ENCODE measurements at places on chromosomes 1 and 21. TPM values are rescaled to one million over a fixed set of nuclear protein-coding genes. Genes with fewer than 3 reads are reported as not detected.
A peak's percentile ranks its signal among the peaks of the same experiment; 100 is the strongest.

JAM2 gene
- total RNA-seq: 4.5 TPM

APCS gene
- not detected for total RNA-seq

AKT3 gene
- total RNA-seq: 82.8 TPM

SPRR3 gene
- total RNA-seq: not detected

- DNase-seq: no peak
Measured at GRCh38 chr1:78519446-78519845, 28.7 kb downstream of the PTGFR start.

DNA sequence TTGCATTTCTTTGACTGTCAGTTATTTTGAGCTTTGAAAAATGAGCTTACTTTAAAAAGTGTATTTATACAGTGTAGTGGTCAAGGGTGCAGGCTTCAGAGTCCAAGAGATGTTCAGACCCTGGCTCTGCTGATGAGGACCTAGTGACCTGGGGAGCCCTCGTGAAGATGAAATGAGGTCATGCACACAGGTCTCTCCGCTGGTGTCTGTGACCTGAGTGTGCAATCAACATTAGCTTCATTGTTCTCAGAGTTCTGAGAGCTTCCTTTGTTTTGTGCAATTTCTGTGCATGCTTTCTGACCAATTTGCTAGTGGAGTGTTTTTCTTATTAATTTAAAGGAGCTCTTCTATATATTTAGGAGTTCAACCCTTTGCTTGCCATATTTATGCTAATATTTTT, 71.3 kb downstream of the RIPK4 start:
- DNase-seq: no peak

DNA sequence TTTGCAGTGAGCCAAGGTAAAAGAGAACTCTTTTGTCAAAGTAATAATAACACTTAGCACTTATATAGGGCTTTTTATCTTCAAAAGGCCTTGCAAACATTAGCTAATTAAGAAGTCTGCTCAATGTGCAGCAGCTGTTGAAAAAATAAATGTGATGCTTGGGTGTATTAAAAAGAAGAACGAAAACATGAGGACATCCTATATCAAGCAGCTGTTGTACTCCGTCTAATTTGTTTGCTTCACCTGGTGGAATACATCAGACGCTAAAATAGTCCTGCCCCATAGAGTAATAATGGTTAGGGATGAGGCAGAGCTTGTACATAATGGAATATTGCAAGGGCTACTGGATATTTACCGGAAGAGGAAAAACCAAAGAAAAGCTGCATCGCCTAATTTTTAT, 299.5 kb downstream of the ST6GALNAC3 start:
- DNase-seq: no peak

GRCh38 chr1:58893257-58893869, 109.5 kb upstream of the JUN start:
- DNase-seq: peak; percentile 35

GRCh38 chr1:76857973-76858372, 9.3 kb upstream of the ST6GALNAC5 start:
- no peak for DNase-seq

DNA sequence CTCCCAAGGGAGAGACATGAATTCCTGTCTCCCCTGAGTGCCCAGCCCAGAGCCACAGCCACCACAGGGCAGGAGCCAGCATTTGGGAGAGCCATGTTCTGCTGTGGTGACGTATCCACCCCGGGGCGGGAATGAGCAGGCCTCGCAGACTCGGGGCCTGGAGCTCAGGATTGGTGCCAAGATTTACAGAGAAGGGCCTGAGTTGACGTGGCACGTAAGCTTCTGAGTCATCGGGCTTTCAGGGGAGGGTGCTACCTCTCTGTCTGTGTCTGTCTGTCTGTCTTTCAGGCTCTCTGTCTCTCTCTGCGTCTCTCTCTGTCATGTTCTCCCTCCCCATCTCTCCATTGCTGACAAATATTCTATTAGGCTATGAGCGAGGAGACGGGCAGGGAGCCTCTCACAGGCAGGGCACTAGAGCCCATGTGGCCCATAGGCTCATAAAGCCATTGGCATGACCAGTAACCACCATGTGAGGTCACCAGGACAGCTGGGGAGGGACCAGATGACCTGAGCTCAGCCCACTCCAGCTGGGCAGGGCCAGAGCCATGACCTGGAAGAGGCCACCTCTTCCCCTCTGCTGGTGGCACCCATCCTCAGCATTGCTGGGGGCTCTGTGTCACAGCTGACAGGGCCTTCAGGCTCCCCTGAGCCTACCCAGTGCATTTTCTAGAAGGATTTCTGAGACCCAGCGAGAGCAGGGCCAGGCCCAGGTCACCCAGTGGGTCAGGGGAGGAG, 300.0 kb upstream of the VAMP3 start:
- peak; percentile 89 for DNase-seq

DNA sequence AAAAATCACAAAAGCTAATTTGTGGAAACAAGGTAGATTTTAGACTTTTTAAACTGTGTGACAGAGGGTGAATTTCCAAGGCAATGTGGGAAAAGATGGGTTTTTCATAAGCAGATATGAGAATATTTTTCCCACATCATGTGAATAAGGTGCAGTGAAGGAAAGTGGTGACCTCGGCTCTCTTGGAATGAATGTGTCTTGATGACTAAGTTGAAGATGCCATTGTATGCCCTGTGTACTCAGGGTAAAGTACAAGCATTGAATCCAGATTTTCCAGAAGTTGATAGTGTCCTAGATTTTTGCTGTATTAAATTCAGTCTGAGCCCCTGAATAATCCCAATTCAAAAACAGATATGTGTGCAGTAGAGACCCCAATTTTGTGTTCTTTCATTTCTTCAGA, 442.6 kb upstream of the ADGRL2 start:
- no peak for DNase-seq

Data from thyroid gland (tissue), 4 donors.